Glomerular endothelial cell (primary cell): ENCODE measurements at places on chromosomes 4 and X. TPM values are rescaled to one million over a fixed set of nuclear protein-coding genes. Genes with fewer than 3 reads are reported as not detected.

NDST3 gene
- 0.19 TPM in 1 of 2 replicates, not detected in the other for total RNA-seq

DNA sequence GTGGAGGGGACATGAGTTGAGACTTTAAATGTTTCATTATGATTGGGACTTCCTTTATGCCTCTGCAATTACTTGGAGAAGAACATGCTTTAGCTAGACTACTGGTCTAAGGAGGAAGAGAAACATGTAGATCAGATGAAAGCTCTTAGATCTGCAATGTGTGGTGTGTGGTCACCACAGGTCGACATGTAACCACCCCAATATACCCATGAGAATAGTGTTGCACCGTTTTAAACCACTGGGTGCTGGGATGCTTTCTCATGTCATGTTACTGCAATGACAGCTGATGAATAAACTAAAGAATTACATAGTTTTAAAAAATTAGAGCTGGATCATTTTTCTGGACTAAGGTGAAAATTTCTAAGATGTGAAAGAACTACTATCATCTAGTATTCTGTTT is 1039.7 kb downstream of the RAPGEF2 start:
- DNase-seq: no peak

DNA sequence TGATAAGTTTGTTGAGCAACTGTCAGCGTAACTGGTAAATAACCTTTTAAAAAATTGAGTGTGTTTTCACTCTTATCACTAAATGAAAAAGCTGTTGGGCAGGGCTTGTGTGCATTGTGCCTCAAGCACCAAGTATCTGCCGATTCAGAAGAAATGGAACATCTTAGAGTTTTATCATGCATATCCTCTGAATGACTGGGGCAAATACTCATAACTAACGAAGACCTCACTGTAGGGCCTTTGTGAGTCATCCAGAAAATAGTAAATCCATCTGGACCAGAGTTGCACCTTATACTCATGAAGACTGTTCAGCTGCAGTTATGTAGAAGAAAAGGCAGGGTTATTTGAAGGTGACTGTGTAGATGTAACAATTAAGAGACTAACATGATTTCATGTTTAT is 222.1 kb downstream of the CAMK2D start:
- no peak for DNase-seq

EDA gene
- 0.10 and 0.53 TPM in 2 replicates for total RNA-seq

GRCh38 chrX:149950681-149951080 is 12.4 kb upstream of the EOLA2 start:
- DNase-seq: no peak

PRSS12 gene
- 0.53 and 1.7 TPM in 2 replicates for total RNA-seq

GRCh38 chr4:141132709-141133145 is 542 bp downstream of the RNF150 start:
- no peak for DNase-seq

REPS2 gene
- total RNA-seq: 2.8 and 10.4 TPM in 2 replicates

NXF2 gene
- total RNA-seq: not detected in 2 replicates

DNA sequence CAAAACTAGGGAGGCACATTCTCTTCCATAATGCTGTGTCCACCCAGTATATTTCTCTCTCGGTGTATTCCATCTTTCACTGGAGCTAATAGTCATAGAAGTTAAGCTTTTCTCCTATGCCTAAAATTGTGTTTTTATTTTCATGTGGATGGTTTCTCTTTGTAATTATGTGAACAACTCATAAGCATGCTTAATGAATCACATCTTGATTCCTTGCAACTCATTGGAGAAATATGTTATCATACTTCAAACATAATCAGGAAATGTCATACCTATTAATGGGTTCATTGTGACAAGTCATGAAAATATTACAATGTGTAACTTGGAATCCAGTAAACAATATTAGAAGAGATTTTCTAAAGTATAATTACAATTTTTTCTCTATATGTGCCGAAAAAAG is 186.3 kb downstream of the SLC7A11 start:
- DNase-seq: no peak

DNA sequence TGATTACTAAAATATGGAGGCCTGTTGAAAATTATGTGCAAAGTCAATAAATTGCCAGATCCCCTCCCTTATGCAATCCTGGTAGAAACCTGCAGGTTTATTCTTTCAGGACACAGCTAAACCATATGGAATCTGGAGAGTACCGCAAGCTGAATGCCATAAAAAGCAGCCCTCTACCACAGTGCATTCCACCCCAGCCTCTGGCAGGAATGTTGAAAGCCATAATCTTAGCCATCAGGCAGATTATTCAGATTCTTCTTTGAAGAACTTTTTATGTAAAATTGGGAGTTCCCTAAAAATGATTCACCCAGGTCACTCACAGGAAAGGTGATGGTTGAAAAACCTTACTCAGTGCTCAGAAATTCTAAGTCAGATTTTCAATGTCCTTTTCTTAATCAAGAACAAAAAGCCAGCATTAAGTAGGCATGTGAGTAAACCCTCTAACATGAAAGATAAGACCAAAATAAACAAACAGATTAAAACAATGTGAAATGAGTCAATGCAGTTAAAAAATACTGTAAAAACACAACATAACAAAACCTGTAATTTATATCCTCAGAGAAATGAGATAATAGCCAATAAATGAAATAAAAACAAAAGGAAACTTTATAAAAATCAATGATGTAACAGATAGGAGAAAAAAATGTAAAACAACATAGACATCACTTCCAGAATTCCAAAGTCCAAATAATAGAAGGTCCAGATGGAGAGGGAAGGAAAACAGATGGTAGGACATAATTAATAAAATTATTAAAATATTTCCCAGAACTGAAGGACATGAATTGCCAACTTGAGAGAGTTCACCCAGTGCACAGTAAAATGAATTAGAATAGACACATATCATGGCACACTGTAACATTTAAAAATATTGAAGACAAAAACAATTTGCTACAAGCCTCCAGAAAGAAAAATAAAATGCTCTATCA is 226.9 kb downstream of the FSTL5 start:
- DNase-seq: peak; percentile 36

GPR50 gene
- total RNA-seq: not detected in 2 replicates

DNA sequence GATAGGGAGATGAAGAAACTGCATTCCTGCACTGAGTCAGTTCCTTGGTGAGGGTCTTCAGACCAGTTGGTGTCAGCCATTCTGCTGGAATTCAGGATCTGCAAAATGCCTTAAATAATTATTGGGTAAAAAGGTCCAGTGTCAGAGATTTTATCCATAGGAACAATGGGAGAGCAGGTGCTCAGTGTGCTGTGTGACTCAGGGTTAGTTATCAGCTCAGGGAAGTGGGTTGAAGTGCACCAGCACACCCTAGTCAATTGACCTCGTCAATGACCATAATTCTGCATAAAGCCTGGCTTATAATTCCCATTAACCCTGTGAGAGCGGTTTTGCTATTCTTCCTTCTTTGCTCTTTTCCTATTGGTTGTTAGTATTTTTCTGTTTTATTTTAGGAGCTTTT is 37.3 kb downstream of the HERC6 start:
- DNase-seq: no peak
